ENCODE measurements at places on chromosomes 2 and 18. TPM values are rescaled to one million over a fixed set of nuclear protein-coding genes. Genes with fewer than 3 reads are reported as not detected.
A peak's percentile ranks its signal among the peaks of the same experiment; 100 is the strongest.

DNA sequence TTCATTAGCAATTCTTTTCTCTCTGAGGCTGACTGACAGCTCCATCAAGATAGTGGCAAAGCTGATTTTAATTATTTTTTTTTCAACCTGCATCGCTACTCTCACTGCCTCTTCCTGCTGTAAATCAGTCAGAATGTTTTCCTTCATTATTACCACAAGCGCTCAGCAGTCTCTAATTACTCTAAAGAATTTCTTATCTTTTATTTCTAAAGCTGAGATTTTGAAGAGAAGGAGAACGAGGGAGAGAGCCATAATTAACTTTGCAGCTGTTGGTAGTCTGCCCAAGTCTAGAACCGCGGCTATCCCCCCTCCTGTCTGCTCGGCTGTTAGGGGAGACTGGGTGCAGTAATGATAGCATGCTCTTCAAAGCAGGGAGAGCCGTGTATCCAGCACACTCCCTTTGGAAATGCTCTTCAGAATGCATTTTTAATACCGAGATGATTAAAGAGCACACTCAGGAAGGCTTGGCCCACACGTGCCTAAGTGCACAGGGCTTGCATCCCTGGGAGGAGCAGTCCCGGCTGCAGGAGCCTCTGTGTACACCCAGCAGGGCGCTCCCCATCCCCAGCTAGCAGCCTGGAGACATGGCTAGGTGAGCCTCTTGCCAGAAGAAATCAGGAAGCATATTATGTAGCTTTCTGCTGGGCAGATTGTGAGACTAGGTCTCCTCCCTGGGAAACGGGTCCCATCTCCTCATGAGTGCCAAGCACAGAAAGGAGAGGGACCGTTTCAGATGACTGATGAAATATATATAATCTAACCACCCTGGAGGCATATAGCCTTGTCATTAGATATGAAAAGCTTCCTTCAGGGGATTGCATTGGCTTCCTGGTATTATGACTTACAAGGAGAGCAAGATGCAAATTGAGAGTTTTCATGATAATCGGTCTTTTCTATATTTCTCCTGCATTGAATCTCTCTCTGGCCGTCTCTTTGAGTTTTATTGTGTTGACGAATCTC lies 555.2 kb downstream of the CMPK2 start:
- H3K27me3 ChIP-seq: no peaks in the 10 kb centered on the region
- no peaks in the 10 kb centered on the region for H3K4me1 ChIP-seq
- H3K27ac ChIP-seq: no peak overlapping the region
- no peak for DNase-seq

DNA sequence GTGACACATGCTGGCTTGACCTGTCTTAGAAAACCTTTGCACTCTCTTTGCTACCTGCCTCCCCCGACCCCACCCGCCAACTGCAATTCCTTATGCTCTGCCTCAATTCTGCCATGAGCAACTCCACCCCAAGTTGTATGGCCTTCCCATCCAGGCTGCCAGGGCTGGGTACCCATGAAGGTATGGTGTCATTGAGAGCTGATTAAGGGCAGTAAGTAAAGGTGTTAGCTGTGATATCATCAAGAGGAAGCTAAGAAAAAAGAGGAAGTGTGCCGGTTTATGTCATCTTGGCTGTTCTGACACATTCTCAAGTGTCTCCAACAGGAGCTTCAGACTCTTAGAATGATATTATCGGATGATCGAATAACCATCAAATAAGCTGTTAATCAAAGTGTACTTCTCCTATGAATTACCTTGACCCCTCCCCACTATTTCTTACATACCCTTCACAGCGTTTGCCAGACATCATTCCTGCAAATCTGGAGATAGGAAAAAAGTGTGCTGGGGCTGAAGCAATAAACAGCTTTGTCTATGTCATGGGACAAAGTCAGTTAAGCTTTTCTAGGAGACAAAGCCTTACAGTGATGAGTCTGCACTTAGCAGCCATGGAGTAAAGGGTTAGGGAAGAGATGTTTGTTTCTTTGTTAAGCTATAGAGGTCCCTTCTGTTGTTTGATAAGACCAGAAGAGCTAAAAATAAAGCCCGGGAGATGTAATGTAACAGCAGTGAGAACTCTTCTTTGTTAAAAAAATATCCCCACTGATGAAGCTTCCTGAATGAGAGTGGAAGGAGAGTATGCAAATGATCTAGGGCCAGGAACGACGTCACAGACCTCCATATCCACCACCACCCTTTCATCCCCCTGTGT lies 40.4 kb upstream of the SMAD2 start:
- H3K4me1 ChIP-seq: no peaks in the 10 kb centered on the region
- no peak overlapping the region for H3K4me3 ChIP-seq
- peaks cover 18% of the 10 kb centered on the region for H3K27me3 ChIP-seq
- no peak overlapping the region for H3K27ac ChIP-seq

- H3K27ac ChIP-seq: no peak overlapping the region
- H3K36me3 ChIP-seq: no peaks in the 10 kb centered on the region
- peaks cover 72% of the 10 kb centered on the region for H3K27me3 ChIP-seq
- peaks cover 23% of the 10 kb centered on the region for H3K4me1 ChIP-seq
Observed at GRCh38 chr2:15940661-15941480, 521 bp downstream of the MYCN start.

- peaks cover 3% of the 10 kb centered on the region for H3K27me3 ChIP-seq
- DNase-seq: no peak
- no peaks in the 10 kb centered on the region for H3K36me3 ChIP-seq
- peak overlapping the region; percentile 91 for H3K4me3 ChIP-seq
- peaks cover 29% of the 10 kb centered on the region for H3K4me1 ChIP-seq
- H3K27ac ChIP-seq: peak overlapping the region; percentile 98
Observed at GRCh38 chr18:63971320-63972001, 1.6 kb downstream of the SERPINB8 start.

Gene ATP6V1C2
- total RNA-seq: not detected

- H3K36me3 ChIP-seq: no peaks in the 10 kb centered on the region
- no peak overlapping the region for H3K4me3 ChIP-seq
- no peaks in the 10 kb centered on the region for H3K27me3 ChIP-seq
- no peak for DNase-seq
- peaks cover 15% of the 10 kb centered on the region for H3K4me1 ChIP-seq
Observed at GRCh38 chr2:189293164-189293563, 113.6 kb upstream of the COL5A2 start.

DNA sequence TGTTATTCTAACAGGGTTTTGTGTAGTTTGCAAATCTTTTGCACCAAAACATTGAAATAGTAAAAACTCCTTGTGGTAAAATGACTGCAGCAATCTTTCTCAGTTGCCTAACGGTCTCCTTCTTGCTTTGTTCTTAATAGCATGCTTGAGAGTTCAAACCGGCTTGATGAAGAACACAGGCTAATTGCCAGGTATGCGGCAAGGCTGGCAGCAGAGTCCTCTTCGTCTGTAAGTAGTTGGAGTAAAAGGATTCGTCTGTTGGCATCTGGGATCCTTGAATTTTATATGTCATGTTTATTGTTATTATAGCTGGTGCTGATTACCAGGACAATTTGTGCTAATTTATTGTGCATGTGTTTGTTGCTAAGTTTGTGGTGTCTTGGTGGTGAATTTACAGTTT lies 138.1 kb downstream of the DTNA start:
- no peaks in the 10 kb centered on the region for H3K27me3 ChIP-seq
- no peak overlapping the region for H3K27ac ChIP-seq
- H3K4me1 ChIP-seq: no peaks in the 10 kb centered on the region
- no peak for DNase-seq
- no peaks in the 10 kb centered on the region for H3K36me3 ChIP-seq
- no peak overlapping the region for H3K4me3 ChIP-seq

Gene DNAH7
- not detected for total RNA-seq

DNA sequence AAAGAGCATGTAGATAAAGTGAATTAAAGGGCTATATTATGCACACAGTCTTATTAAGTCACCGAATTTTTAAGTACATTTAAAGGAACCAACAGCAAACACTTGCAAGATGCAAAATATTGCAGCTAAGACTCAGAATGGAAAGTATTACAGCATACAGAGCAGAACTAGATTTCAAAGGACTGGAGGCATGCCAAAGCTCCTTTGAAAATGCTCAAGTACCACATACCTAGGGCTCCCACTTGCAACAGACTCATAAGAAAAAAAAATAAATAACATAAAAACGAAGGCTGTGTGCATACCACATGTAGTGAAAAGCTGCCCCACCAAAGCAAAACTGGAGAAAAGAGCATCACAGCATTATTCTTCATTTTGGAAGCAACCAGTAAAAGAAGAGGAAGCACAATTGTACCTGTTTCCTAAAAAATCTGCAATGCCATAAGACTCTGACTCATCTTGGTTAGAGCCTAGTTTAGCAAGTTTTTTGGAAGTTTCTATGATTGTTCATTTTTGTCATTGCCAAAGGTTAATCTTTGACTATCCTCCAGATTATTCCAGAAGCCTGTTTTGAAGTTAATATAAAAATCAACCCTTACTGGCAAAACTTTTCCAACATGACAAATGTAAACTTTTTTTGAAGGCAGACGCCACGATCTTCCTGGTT lies 306.0 kb upstream of the COL3A1 start:
- no peak overlapping the region for H3K27ac ChIP-seq
- H3K4me1 ChIP-seq: no peaks in the 10 kb centered on the region
- H3K27me3 ChIP-seq: no peaks in the 10 kb centered on the region
- no peak for DNase-seq
- H3K36me3 ChIP-seq: no peaks in the 10 kb centered on the region

GRCh38 chr2:64794426-64794995 lies 140.8 kb upstream of the SERTAD2 start:
- no peak overlapping the region for H3K27ac ChIP-seq
- H3K4me1 ChIP-seq: no peaks in the 10 kb centered on the region
- H3K36me3 ChIP-seq: no peaks in the 10 kb centered on the region
- peaks cover 17% of the 10 kb centered on the region for H3K27me3 ChIP-seq

GRCh38 chr2:240916571-240917008 lies 10.5 kb downstream of the CROCC2 start:
- H3K4me1 ChIP-seq: no peaks in the 10 kb centered on the region
- H3K4me3 ChIP-seq: no peak overlapping the region
- peaks cover 12% of the 10 kb centered on the region for H3K27me3 ChIP-seq

DNA sequence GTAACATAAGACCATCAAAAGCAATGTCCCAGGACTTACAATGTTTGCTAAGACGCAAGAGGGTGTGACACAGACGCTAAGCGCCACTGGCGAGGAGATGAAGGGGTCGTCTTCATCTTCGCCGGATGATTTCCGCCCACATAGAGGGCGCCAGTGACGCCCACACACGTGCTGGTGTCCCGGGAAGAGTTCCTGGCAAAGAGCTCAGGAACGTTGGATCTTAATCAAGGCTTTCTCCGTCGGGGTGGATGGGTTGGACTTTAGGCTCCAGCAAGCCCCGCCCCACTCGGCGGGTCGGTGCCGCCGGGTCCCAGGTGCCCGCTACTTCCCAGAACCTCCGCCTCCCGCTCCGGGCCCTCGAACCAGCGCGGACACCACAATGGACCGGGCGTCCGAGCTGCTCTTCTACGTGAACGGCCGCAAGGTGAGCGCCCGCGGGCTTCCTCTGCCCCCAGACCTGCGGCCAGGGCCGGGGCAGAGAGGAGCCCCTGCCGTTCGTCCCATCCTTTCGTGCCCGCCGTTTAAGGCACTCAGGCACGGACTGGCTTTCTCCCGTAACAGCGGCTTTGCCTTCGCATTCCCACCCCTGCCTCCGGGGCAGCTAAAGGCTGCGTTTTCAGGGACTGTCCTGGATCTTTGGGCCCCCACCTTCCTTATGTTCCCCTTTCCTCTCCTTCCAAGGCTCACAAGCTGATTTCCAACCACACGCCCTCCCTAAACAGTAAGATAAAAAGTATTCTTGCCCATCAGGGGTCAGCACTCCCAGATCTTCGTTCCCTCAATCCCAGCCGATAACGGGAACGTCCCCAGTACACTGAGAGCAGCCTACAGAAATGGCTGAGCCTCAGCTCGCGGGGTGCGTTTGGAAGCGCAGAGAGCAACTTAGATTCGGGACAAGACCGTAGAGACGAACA lies at the start of gene AOX1:
AOX1 (plus strand) TSS at position 285 of the 914 bp plus-strand sequence; CDS start at position 380, 95 bp downstream.
- peaks cover 12% of the 10 kb centered on the region for H3K4me1 ChIP-seq
- no peak within 1 kb of the TSS for H3K27ac ChIP-seq
- peak; percentile 20 for DNase-seq
- peaks cover 12% of the 10 kb centered on the region for H3K27me3 ChIP-seq
- peaks cover 21% of the 10 kb centered on the region for H3K36me3 ChIP-seq

- no peak overlapping the region for H3K27ac ChIP-seq
- H3K4me1 ChIP-seq: peaks cover 44% of the 10 kb centered on the region
- H3K27me3 ChIP-seq: no peaks in the 10 kb centered on the region
- H3K36me3 ChIP-seq: peaks cover 37% of the 10 kb centered on the region
- H3K4me3 ChIP-seq: no peak overlapping the region
Observed at GRCh38 chr2:85053802-85054201, 79.4 kb upstream of the TCF7L1 start.

Gene PSMA8
- total RNA-seq: 0.89 TPM

DNA sequence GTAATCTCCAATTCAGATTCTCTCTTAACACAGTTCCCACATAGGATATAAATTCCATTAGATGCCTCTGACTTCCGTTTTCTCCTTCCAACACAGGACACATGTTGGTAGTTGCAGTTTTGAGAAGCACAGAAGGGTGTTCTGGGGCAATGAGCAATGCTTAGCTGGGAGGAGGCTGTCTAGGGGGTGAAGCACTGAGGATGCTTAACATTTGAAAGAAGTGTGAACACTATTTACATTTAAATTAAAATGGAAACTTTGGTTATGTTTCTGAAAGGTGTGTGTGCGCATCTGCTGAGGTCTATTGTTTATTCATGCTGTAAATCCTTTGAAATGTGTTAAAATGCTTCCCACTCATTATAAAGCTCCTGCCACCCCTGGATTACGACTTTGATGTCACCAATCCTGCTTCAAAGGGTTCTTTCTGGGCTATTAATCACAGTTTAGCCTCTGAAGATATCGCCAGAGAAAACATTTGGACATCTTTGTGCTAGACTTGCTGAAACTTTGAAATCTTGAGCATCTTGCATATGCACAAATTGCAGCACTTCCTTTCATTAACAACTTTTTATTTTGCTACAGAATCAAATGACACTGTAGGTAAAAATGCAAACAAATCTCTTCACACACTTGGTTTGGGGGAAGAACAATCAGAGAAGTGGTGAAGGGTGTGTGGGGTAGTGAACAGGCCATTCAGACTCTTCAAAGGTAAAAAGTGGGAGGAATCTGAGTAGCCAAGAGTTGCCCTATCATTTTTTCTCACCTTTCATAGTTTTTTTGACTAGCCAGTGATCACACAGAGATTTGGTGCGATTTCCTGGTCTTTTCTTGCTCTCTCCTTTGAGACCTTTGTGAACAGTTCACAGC lies 258.4 kb downstream of the MYO3B start:
- peaks cover 32% of the 10 kb centered on the region for H3K27me3 ChIP-seq
- no peak overlapping the region for H3K4me3 ChIP-seq

All from activated CD4-positive, alpha-beta T cell treated with anti-CD3 and anti-CD28 coated beads, Interleukin-2, amount 10 ng/mL, durations not matched to agents 7 days and 5 days (primary cell).